ENCODE measurements at places on chromosomes 12 and 14.

- DNase-seq: no peak
These were observed 128.5 kb upstream of the LMNTD1 start for GRCh38 chr12:25681580-25681979.

DNA sequence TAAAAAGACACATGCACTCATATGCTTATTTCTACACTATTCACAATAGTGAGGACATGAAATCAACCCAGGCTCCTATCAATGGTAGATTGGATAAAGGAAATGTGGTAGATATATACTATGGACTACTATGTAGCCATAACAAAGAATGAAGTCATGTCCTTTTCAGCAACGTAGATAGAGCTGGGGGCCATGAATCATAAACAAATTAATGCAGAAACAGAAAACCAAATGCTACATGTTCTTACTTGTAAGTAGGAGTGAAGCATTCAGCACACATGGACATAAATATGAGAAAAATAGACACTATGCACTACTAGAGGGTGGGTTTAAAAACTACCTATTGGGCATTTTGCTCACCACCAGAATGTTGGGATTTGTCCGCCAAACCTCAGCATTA is 278.0 kb upstream of the MIS18BP1 start:
- DNase-seq: no peak

- peak; percentile 75 for DNase-seq
These were observed 652 bp downstream of the BAZ1A start for GRCh38 chr14:34874386-34875030.

- DNase-seq: peak; percentile 41
These were observed 813 bp downstream of the TWF1 start for GRCh38 chr12:43805149-43805859.

DNA sequence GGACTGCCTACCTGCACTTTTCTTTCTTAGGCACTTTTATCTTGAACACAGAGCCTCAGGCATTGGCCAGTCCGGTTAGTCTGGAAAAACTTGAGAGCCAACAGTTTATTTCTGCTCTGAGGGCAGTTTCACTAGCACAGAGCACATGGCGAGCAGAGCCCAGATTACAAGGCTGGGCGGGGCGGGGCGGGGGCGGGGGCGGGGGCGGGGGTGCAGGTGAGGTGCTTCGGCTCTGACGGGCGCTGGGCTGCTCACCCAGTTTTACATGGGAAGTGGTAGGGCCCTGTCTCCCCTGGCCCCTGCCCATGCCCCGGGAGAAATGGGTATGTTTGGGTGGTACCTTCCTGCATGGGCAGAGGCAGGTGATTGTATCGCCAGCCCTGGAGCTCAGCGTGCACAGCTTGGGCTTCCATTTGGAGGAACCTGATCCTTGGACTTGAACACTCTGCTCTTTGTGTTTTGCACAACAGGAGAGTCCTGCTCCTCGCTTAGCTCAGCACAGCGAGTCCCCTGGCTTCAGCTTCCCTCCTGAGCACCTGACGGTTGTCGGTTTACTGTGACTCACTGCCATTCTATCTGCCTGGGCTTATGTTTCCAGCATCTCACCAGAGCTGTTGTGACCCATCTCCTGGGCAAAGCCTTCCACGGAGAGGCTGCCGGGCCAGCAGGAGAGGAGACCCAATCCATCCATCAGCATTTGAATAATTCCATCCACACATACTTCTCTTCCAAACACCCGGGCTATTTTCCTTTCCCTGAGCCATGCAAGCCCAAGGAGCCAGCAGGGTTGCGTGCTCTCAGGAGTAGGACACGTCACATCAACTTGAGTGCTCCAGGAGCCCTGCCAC is 108.5 kb downstream of the ARF6 start:
- DNase-seq: peak; percentile 70

- DNase-seq: no peak
These were observed 34.9 kb upstream of the SPTSSA start for GRCh38 chr14:34496679-34497513.

DNA sequence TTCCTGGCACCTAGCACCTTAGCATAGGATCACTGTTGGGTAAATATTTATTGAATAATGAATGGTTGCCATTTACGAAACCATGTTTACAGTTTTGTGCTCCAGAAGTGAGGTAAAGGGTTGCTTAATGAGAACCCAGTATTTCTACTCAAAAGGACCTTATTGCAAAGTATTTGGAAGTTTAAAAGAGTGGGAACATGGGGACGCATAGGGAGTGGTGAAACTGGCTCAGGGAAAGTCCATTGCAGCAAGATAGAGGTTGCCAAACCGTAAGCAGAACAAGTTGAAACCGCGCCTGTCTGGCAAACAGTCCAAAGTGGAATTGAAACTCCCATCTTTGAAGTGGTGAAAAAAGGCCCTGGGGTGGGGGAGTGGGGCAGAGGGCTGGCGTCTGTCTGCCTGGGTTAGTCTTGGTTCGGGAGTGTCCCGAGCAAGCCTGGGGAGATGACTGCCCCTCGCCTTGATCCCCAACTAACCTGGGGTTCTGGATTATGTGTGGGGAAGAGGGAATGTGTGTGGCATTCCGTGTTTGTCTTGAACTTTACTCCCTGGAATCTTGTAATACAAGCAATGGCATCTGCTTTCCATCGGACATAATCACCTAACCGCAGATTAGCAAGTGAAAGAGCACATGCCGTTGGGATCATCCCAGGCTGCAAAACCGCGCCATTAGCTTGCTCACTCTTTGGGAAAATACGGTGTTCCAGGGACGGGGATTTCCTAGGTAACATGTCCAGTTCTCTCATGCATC is 7.2 kb downstream of the ALDH2 start:
- peak; percentile 61 for DNase-seq

GRCh38 chr12:112217647-112218046 is 92.3 kb downstream of the TRAFD1 start:
- DNase-seq: no peak

GRCh38 chr12:50069069-50069468 is 11.7 kb downstream of the ASIC1 start:
- DNase-seq: no peak

DNA sequence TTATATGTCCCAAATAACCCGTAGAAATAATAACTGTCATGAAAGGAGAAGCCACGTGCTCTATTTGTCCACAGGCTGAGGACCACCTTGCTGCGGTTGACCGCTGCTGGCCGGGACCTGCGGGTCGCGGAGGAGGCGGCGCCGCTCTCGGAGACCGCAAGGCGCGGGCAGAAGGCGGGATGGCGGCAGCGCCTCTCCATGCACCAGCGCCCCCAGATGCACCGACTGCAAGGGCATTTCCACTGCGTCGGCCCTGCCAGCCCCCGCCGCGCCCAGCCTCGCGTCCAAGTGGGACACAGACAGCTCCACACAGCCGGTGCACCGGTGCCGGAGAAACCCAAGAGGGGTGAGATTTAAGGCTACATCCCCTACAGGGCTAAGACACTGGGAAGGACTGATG is 21.0 kb downstream of the RPGRIP1 start:
- no peak for DNase-seq

DNA sequence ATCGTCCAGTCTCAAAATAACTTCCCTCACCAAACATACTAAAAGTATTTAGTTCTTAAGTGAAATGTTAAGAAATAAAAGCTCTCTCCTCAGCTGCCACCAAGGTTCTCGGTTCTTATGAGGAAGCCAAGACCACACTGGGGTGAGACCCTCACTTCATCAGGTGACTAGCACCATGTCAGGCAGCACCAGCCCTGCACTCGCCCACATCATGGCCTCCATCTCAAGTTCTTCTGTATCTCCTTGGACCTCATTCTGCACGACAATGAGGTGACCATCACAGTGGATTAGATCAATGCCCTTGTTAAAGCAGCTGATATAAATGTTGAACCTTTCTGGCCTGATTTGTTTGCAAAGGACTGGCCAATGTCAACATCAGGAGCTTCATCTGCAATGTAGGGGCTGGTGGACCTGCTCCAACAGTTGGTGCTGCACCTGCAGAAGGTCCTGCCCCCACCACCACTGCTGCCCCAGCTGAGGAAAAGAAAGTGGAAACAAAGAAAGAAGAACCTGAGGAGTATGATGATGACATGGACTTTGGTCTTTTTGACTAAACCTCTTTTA is 12.4 kb downstream of the SEC23A start:
- DNase-seq: no peak

GRCh38 chr12:5716201-5716600 is 228.9 kb downstream of the ANO2 start:
- no peak for DNase-seq

DNA sequence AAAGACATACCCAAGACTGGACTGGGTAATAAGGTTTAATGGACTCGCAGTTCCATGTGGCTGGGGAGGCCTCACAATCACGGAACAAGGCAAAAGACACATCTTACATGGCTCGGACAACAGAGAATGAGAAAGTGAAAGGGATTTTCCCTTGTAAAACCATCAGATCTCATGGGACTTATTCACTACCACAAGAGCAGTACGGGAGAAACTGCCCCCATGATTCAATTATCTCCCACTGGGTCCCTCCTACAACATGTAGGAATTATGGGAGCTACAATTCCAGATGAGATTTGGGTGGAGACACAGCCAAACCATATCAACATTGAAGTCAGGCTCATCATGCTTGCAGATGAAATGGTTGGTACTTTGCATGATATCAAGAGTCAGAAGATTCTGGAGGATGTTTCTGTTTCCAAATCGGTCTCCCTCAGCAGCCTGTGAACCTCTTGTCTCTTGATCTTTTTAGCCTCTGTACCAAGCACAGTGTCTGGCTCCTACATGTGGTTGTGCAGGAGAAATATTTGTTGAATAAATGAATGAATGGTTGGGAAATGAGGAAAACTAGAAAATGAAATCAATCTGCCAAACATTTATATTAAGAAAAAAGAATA is 98.6 kb downstream of the VRK1 start:
- peak; percentile 26 for DNase-seq

DNA sequence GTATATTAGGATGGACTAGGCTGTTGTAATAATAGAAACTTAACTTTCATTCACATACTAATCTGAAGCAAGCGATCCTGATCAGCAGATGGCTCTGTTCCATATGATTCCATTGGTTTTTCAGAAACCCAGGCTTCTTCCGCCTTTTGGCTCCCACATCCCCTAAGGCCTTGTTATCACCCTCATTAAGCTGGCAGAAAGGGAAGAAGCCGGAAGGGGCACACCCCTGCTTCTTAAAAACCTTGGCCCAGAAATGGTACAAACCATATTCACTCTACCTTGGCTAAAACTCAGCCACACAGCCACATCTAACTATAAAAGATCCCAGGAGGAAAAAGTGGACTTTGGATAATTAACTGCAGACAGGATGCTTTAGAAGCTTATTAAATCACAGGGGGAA is 329.2 kb downstream of the PCNX1 start:
- DNase-seq: no peak

DNA sequence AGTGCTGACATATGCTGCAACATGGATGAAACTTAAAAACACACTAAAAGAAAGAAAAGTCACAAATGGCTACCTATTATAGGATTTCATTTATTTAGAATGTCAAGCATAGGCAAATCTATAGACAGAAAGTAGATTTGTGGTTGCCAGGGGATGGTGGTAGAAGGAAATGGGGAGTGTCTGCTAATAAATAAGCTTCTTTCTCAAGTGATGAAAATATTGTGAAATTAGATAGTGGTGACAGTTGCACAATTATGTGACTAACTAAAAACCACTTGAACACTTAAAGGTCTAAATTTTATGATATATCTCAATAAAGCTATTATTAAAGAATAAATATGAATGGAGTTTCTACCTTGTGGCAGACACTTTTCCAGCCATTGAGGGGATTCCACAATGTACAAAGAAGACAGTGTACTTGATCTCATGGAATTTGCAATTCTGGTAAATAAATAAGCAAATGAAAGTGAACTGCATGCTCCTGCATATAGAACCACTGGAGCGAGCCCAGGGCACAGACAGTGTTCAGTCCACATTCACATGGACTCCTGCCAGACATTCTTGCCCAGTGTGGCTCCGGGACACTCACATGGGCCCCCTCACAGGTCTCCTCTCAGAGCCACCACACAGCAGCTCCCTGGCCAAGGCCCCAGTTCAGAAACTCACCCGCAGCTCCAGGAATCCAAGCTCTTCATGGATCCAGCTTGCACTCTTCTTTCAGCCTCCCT is 107.1 kb upstream of the ARID2 start:
- no peak for DNase-seq

DNA sequence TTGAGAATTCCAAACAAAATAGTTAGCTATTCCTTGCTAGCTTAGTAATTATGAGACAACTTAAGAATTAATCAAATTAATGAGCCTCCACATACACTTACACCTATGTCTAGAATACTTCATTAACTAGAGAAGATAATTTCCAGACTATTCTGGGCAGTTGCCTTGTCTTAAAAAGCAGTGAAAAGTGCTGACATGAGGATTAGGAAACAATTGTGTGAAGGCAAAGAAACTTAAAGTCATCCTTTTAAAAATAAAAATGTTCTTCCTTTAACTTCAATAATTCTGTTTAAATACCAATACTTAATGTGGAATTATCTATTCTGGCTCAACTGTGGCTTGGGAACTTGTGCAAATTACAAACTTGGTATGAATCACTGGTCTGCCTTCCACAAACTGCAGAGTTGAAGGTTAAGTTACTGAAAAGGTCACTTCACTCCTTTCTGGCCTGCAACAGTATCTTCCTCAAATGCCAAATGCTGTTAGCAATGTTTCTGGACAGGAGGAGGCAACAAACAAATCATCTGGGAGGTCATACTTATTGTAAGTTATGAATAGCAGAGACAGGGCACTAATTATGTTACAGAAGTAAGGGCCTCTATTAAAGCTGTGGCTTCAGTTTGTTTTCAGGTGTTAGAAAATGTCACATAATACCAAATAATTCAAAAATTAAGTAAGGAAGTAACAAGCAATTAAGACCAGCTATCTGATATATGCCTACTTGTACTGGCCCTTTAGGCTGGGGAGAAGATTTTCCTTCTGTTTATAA is 19.2 kb downstream of the PPTC7 start:
- DNase-seq: no peak

GRCh38 chr12:51087818-51088217 is 4.4 kb upstream of the CSRNP2 start:
- peak; percentile 45 for DNase-seq

DNA sequence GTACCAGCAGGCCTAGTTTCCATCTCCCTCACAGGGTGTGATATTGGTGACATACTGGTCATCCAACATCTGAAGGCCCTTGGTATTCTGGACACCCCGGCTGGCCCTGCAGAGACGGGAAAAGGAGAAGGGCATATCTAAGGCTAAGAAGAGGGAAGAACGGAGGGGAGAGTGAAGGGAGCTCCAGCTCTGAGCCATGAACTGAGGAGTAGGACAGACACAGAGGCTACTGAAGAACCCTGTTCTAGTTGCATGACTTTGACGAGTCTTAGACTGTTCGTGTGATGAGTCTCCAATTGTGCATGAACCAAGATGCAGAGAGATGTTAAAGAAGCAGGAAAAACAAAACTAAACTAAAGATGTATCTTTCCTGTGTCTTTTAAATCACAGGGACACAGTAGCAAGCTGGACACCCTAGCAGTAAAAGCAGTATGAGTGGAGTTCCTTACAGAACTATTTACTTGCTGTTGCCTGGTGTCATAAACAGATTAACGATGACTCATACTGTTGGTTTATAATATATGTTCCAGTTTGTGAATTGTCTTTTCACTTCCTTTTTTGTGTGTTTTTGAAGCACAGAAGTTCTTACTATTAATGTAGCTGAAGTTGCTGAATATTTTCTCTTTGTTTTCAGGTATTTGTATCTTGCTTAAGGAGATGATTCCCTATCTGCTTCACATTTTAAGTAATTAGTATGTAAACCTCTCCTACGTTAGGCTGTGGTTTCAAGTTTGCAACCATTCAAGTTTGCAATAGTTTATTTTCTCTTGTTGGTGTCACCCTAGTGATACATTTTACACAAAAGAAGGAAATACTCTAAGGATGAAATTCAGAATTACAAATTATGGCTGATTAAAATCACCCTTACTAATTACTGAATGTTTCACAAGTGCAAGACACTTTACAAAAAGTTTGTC is 15.7 kb downstream of the FAR2 start:
- peak; percentile 76 for DNase-seq

GRCh38 chr14:100669468-100669867 is 57.2 kb upstream of the DLK1 start:
- no peak for DNase-seq

Data from GM20000 (cell line).